ENCODE measurements at places on chromosomes 1 and 21.

- no peak for DNase-seq
These were observed 101.1 kb downstream of the NPHP4 start for GRCh38 chr1:5891137-5891536.

GRCh38 chr1:2215909-2216766 is 12.0 kb upstream of the SKI start:
- no peak for DNase-seq

- no peak for DNase-seq
These were observed 631.3 kb downstream of the PLA2G4A start for GRCh38 chr1:187460093-187460492.

DNA sequence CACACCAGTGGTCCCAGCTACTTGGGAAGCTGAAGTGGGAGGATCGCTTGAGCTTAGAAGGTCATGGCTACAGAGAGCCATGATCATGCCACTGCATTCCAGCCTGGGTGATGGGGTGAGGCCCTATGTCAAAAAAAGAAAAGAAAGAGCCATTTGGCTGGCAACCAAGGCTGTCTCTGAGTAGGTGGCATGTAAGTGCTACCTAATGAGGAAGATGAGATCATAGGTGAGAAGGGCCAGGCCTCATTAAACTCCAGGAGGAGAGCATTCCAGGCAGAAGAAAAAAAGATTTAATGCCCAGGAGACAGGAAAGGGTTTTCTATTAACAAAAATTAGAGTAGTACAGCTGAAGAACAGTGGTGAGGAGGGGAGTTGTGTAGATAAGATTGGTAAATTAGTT is 103.4 kb upstream of the ZNF678 start:
- DNase-seq, result no peak

DNA sequence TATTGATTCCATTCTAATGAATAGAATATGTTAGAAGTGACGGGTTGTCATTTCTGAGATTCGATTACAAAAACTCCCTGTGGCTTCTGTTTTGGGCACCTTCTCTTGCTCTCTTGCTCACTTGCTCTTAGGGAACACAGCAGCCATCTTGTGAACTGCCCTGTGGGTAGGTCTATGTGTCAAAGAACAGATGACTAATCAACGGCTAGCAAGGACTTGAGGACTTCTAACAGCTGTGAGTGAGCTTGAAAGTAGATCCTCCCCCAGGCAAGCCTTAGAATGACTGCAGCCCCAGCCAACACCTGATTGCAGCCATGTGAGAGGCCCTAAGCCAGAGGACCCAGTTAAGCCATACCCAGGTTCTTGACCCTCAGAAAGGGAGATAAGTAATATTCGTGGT is 49.3 kb downstream of the AZIN2 start:
- no peak for DNase-seq

- no peak for DNase-seq
These were observed 75.0 kb upstream of the COX20 start for GRCh38 chr1:244760471-244760870.

- DNase-seq, result no peak
These were observed 24.0 kb downstream of the PTPRC start for GRCh38 chr1:198662821-198663220.

- no peak for DNase-seq
These were observed 115.4 kb upstream of the NEGR1 start for GRCh38 chr1:72397786-72398185.

Data from memory B cell (primary cell).